ENCODE measurements at places on chromosomes 4 and X.

GRCh38 chr4:169668069-169668721, 47.8 kb downstream of the CLCN3 start:
- no peak for DNase-seq

GRCh38 chrX:53284684-53285447, 3.5 kb upstream of the IQSEC2 start:
- peak; percentile 61 for DNase-seq

DNA sequence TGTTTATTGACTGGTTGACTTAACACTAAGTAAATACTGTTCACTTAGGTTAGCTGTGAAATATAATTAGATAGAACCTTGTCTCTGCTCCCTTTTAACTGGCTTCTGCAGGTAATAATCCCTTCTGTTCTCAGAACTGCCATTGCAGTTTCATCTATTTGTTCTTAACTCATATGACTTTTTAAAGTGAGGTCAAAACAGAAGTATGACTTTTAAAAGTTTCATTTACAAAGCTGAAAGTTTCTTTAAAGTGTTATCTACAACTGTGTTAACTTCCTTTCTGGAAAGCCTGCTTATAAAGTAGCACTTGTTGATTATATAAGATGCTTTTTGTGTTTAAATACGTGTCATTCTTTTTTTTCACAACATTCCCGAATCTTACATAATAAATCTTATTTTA, 127.4 kb downstream of the TET2 start:
- no peak for DNase-seq

DNA sequence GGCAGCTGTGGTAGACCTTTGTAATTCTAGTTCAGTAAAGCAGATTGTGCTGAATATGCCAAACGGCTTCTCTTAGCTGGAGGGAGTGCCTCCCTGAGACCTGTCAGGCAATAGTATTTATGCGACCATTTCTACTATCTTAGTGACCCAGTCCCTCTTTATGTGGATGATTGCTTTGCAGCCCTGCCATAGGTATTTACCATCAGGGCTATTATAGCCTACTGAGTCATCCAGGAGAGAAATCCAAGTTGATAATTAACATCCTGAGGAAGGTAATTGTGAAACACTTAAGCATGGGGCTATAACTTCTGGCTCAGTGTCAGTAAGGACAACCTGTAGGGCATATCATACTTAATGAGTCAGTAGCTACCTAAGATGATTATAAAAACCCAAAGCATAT, 103.9 kb upstream of the MAOA start:
- DNase-seq = no peak

DNA sequence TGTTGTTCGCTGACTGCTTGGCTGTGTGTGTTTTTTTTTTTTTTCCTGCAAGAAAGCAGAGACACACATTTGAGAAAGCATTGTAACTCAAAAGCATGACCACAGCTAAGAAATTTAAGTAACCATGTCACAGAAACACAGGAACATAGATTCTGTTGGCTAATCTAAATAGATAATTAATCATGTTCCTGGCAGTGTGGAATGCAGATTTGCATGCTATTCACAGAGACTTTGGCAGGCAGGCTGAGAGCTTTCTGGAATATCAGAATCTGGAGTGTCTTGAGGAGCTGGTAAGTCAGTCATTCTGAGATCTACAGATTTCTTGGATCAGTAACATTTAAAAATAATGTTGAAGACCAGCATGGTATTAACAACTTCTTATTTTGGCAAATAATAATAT, 33.2 kb upstream of the SMS start:
- no peak for DNase-seq

GRCh38 chr4:41670982-41671381, 77.5 kb downstream of the PHOX2B start:
- DNase-seq = no peak

DNA sequence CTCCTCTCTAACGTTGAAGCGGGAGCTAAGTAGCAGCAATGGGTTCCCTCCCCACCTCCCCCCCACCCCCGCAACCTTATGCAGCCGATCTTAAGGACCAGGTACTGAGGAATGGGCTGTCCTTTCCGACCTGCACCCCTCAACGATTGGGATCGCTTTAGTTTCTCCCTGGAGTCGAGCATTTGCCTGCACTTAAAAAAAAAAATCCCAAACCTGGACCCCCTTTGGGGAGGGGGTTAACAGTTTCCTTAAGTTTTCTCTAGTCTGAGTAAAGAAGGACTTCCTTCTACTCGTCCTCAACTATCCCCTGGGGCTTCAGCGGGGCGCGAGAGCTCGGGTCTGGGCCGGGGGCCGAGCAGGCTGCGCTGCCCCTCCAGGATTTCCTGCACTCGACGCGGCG, 25.7 kb upstream of the BCORL1 start:
- DNase-seq = no peak

DNA sequence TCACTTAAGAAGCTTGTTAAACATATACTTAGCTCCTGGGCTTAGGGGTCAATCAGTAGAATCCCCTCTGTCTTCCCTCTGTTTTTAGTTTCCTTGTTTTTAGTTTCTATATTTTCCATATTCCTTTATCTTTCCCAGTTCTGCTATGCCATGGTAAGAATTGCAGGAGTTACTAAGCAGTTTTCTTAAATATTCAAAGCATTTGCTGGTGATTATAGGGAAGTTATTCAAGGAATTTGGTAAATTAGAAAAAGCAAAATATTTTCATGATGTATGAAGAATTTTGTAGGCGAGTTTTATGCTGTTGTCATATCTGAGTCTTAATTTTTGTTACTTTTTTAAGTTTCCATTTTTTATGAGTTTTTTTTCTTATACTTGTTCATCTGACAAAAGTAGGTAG, 91.6 kb upstream of the NUDT6 start:
- no peak for DNase-seq

- DNase-seq = no peak
Observed at GRCh38 chr4:75306506-75306905, 207.7 kb downstream of the RCHY1 start.

- DNase-seq = no peak
Observed at GRCh38 chr4:184860018-184860779, 34.4 kb upstream of the ACSL1 start.

DNA sequence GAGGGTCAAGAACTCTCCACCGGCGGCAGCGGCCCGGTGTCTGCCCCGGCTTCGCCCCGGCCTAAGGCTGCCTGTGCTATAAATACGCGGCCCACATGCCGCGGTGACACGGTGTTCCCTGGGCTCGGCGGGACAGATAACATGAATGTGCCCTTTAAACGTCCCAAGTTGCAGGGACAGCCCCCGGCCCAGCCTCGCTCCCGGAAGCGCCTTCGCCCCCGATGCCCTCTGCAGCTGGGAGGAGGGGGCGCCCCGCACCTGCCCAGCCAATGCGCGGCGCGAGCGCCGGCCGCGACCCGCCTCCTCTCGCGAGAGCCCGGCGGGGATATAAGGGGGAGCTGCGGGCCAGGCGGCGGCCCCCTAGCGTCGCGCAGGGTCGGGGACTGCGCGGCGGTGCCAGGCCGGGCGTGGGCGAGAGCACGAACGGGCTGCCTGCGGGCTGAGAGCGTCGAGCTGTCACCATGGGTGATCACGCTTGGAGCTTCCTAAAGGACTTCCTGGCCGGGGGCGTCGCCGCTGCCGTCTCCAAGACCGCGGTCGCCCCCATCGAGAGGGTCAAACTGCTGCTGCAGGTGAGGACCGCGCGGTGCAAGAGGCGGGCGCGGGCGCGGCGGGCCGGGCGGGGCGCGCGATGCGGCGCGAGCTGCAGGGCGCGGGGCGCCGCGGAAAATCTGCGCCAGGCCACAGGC, at the start of gene SLC25A4:
Gene SLC25A4, plus strand, starts transcription at position 355 of the 689 bp plus-strand sequence. Its CDS starts 107 bp downstream, at position 462.
- DNase-seq = peak; percentile 85

DNA sequence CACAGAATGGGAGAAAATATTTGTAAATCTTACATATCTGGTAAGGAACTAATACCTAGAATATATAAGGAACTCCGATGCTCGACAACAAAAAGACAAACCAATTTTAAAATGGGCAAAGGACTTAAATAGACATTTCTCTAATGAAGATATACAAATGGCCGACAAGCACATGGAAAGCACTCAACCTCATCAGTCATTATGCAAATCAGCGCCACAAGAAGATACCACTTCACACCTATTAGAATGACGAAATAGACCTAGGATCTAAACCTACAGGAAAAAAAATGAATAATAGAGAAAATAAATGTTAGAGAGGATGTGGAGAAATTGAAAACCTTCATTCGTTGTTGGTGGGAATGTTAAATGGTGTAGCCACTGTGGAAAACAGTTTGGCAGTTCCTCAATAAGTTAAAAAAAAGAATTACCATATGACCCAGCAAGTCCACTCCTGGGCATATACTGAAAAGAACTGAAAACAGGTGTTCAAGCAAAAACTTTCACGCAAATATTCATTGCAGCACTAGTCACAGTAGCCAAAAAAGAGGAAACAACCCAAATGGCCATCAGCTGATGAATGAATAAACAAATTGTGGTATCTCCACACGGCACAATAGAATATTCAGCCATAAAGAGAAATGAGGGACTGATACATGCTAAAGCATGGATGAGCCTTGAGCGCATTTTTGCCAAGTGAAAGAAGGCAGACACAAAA, 57.3 kb upstream of the WDR19 start:
- DNase-seq = no peak

GRCh38 chr4:138981930-138982390, 33.6 kb upstream of the NOCT start:
- DNase-seq = no peak

DNA sequence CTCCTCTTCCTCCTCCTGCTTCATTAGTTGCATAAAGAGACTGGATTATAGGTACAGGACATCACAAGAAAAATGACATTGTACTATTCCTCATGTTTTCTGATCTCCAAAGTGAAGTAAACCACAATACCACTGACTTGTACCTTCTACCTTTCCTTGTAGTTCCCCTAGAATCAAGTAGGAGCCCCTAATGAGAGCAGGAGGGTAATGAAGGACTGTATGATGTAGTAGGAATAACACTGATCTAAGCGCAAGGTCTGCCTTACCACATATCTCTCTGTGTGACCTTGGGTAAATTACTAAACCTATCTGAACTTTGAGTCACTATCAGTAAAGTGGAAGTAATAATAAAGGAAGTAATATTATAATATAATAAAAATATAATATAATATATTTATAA, 3.6 kb downstream of the VSIG4 start:
- DNase-seq = no peak

DNA sequence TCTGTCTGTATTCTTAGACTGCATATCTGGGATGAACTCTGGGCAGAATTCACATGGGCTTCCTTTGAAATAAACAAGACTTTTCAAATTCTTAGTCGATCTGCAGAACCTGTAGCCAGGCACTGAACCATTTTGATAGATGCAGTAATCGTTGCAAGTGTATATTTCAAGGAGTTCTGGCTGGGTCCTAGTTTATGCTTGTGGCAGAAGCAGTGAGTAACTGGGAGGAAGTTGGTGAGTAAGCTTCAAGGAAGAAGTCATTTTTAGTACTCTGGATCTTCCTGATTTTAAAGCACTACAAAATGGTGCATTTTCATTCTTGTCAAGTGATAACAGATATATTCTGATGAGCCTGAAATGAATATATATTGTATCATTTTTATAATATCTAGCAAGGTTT, 9.5 kb downstream of the HPRT1 start:
- DNase-seq = no peak

GRCh38 chr4:4899202-4899925, 39.9 kb downstream of the MSX1 start:
- no peak for DNase-seq

DNA sequence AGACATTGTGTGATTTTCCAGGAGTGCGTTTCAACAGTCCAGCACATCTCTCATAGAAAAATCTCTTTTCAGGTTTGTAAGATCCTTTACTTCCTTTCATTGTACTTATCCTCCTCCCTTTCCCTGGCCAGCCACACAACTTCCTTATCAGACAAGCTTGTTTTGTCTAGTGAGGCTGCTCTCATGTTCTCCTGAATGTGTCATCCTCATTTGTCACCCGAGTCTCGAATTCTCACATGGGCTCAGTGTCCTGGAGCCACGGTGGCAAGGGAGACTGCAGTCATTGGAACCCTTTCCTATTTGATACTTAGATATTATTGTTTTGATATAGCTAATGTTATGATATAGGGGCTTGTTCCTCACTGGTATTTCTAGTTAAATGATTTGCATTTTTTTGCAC, 16.9 kb downstream of the SYNPO2 start:
- no peak for DNase-seq

Measured in activated naive CD4-positive, alpha-beta T cell treated with anti-CD3 and anti-CD28 coated beads, Interleukin-2, amount 10 ng/mL, durations not matched to agents 7 days and 5 days (primary cell).